ENCODE measurements at places on chromosomes 7 and 10.

GRCh38 chr10:16777473-16778370, 39.5 kb downstream of the RSU1 start:
- peak; percentile 61 for DNase-seq

GRCh38 chr10:132527339-132528063, 10.1 kb upstream of the INPP5A start:
- DNase-seq = no peak

DNA sequence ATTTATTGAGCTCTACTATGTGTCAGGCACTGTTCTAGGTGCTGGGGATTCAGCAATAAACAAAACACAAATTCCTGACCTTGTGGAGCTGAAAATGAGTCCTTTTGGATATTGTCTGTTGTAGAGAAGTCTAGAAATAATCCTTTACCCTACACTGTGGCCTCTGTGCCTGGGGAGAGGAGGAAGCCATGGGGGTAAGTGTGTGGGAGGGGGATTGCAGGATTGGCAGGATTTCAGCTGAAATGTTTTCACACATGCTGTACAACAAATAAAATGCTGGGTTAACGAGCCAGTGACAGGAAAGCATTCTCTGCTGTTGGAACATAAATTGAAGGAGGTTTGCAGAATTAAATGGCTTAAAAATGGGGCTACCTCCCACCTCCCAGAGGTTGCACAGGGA, 189.4 kb downstream of the FANK1 start:
- no peak for DNase-seq

- DNase-seq = no peak
These were observed 69.4 kb downstream of the COL13A1 start for GRCh38 chr10:69871074-69871473.

GRCh38 chr10:97434055-97434454, 8.1 kb downstream of the PGAM1 start:
- DNase-seq = no peak
